Gastroesophageal sphincter (tissue), 4 donors: ENCODE measurements at places on chromosomes 6 and 20.

- ATAC-seq, result no peak
Measured at GRCh38 chr6:92710048-92710447, 709.3 kb downstream of the EPHA7 start.

- no peak for ATAC-seq
Measured at GRCh38 chr20:17499041-17499440, 32.1 kb downstream of the BFSP1 start.

DNA sequence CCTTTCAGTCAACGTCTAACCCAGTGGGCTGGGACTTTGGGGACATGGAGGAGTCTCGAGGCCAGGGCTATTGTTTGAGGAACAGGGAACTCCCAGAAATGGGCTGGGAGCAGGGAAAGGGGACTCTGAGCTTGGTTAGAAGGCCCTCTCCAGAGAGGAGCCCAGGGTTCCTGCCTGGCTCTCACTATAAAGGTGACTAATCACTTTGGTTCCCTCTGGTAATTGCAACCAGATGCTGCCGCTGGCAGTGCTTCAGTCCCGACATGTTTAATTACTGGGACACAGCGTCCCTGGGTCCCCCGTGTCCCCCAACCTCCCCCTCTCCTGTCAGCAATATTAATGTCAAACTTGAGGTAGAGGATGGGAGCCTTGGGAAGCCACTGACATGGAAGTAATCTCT, 5.0 kb upstream of the GDF5 start:
- ATAC-seq, result no peak

DNA sequence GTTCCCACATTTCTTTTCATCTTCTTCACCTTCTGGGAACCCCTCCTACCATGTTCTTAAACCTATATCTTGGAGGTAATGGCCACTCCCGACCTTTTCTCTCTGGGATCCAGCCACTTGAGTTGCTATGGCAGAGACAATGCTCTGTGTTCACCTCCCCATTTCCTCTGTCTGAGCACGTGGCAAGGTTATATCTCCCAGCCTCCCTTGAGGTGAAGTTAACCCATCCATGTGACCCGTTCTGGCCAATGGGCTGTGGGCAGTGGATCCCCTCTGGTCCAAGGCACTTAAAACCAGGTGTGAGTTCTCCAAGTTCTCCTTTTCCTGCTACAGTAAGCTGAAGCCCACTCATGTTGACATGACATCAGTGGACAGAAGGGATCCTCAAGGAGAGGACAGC, 261.4 kb downstream of the LRFN2 start:
- no peak for ATAC-seq

GRCh38 chr6:159351707-159352106, 182.5 kb downstream of the FNDC1 start:
- no peak for ATAC-seq

DNA sequence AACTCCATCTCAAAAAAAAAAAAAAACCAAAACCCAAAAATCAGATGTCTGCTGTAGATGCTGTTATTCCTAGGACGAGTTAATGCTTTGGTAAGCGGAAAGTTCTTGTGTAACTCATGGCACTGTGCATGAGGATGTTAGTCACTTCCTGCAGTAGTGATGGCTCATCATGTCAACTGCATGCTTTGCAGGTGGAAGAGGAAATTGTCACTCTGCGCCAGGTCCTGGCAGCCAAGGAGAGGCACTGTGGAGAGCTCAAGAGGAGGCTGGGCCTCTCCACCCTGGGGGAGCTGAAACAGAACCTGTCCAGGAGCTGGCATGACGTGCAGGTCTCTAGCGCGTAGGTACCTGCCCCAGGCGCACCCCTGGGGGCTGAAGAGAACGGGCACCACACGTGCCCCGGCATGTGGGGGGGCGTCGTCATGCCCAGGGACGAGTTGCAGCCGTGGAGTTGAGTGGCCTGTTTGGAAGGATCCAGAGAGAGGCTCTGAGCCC, 8.5 kb downstream of the TPD52L2 start:
- peak; percentile 83 for ATAC-seq

- no peak for ATAC-seq
Measured at GRCh38 chr6:5936631-5937030, 70.1 kb downstream of the NRN1 start.

DNA sequence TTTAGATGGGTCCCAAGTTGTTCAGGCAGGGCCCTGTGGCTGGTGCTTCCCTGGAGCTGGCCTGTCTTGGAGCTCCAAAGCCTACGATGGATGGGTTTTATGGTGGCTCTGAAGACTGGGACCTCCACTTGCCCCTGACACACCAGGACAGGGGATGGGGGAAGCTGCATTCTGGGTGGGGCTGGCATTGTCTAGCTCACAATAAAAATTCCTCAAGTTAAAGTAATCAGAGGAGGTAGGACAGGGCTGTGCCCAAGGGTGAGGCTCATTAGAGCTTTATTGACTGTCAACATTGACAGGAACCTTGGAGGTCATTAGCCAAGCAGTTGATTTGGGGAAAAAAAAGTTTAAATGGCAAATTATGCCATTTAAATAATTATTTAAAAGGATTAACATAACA, 35.7 kb downstream of the TFAP2C start:
- no peak for ATAC-seq

DNA sequence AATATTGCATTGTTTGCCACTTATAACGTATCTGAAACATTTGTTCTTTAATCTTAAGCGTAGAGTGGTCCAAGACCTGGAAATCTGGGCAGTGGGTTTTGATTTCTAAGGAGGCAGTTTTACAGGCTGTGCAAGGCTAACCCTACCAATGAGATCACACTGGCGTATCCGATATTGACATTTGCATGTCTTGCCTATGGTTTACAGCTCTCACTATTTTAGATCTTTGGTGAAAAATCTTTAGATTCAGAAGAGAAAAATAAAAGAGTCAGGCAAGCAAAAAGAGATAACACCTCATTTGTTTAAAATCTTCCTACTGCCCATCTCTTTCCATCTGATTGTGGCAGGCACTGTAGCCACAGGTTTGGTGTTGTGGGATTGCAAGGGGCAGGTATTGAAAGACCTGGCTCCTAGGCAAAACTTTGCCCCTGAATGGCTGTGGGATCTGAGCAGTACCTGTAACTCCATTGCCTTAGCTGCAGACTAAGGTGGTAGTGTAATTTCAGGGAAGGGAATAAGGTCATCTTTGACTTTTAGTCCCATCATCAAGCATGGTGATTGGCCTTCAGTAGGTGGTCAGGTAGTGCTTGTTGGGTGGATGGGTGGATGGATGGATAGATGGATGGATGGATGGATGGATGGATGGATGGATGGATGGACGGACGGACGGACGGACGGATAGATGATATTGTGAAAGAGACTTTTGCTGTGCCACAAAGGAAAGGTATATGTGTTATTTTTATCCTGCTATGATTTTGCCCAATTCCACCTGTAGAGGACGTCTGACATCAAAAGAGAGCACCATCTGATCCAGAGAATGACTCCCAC, 1.9 kb downstream of the TNFAIP3 start:
- no peak for ATAC-seq

DNA sequence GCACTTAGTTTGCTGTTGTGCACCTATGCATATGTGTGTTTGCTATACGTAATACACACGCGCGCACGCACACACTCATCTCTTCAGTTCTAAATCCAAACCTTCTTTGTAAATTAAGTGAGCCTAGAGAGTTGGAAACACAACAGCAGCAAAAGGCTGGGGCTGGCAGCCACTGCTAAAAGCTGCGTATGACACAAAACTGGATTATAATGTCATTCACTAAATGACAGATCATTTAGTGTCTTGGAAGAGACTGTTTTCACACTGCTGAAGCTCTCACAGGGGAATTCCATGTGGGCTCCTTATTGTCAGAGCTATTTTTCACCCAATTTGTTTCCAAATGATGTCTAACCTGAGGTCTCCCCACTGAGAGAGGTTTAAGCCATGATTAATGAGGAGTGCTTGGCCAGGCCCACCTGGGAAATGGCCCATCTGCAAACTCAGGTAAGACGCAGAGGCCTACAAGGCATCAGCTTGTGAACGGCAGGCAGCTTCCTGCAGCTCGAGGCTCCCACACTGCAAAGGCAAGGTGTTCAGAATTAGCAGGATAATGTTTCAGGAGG, 94.2 kb downstream of the OLIG3 start:
- ATAC-seq, result no peak

- no peak for ATAC-seq
Measured at GRCh38 chr6:55319961-55320695, 7.1 kb upstream of the GFRAL start.

GRCh38 chr6:11662323-11662722, 116.3 kb downstream of the ADTRP start:
- no peak for ATAC-seq

GRCh38 chr6:116779573-116780164, 14.2 kb upstream of the FAM162B start:
- ATAC-seq, result no peak

DNA sequence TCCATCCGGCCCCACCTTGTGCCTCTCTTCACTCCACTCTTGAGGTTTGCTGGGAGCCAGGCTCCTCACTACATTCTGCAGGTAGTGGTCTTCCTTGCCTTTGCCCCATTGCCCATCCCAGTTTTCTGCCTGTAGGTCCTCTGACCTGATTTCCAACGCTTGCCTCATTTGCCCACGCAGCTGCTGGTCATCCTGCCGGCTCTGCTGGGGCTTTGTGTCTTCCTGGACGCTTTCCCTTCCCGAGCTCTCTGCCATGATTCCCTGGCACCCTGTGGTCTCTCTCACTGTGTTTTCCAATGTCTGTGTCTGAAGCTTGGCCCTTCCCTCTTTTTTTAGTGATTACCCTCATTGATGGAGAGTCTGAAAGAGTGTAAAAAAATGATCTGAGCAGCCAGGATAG, 451.6 kb downstream of the UTRN start:
- no peak for ATAC-seq

DNA sequence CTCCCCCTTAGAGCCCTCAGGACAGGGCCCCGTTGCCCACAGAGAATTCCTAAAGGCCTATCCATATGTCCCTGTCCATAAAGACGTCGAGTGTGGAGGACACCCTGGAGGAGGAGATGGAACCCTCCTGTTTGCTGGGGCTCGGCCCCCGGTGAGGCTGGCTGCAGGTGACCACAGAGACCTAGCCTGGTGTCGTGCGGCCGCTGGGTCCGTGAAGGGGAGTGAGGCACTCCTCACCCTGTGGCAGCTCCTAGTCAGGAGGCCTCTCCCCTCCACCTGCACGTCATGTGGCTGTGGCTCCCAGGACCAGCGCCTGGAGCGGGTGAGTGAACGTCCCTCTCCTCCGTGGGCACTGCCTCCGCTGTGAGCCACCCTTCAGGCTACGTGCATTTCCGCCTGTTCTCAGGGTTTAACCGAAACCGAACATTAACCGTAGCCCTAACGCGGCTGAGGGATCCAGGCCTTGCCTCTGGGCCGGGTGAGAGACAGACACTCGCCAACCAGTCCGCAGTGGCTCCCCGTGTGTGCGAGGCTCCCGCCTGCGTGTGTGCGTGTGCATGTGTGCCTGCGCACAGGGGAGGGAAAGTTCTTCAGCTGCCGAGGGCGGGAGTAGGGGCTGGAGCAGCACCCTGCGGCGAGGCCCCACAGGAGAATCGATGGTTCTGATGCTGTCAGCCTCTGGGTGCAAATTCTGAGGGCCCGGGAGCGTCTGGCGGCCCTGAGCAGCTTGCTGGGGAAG, 5.9 kb upstream of the TCEA2 start:
- no peak for ATAC-seq

- no peak for ATAC-seq
Measured at GRCh38 chr6:155473741-155474140, 18.1 kb upstream of the NOX3 start.

- no peak for ATAC-seq
Measured at GRCh38 chr6:8446391-8446790, 11.0 kb upstream of the SLC35B3 start.

GRCh38 chr20:4864311-4864752, 137.0 kb downstream of the SLC23A2 start:
- ATAC-seq, result no peak

DNA sequence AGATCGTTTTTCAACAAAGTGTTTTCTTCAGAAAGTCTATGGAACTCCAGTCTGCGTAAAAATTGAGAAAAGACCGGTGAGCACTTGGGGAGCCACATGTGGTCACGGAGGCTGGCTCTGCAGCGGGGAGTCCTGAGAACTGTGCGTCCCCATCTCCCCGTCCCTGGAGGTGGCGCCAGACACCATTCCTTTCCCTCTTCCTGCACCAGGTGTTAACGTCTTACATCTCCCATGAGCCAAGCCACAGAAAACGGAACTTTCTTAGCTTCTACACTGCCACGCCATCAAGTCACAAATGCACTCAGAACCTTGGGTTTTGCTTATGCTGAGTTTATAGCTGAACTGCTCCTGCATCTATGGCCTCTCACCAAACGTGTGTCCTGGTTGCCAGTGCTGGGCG, 62.6 kb downstream of the GINS1 start:
- ATAC-seq, result no peak

- ATAC-seq, result peak; percentile 66
Measured at GRCh38 chr6:6407071-6407741, 86.7 kb upstream of the F13A1 start.

DNA sequence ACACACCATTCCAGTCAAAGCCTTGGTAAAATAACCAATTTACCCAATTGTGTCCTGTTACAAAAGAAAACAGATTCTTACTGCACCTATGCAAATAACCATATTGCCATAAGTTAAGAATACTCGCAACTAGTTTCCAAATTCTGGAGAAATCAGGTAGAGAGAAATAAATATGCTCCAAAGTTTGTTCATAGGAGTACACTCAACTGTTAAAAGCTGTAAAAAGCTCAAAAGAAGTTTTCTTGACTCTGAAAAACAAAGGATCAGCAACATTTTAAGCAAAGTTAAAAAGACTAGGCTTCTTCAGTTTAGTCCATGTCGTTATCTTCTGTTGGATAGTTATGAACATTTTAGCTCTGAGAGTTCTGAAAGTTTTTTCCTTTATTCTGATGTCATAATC, 48.0 kb downstream of the CEP85L start:
- no peak for ATAC-seq

GRCh38 chr20:11001764-11002540, 328.2 kb upstream of the JAG1 start:
- no peak for ATAC-seq

DNA sequence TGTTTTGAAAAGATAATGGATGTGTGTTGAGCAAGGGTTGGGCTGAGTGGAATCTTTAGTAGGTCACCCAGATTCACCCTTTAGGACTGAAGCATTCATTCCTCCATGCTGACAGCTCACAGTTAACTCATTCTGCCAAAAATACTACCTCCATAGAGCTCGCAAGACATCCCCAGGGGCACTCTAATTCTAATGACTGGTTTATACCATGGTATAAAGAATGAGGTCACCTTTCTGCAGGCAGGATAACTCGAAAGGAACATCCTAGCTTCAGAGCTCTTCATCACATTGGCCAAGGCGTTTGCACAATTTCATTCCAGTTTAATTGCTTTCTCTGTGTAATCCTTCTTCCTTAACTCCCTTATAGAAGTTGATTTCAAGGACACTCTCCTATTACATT, 1257.2 kb upstream of the EYS start:
- no peak for ATAC-seq

DNA sequence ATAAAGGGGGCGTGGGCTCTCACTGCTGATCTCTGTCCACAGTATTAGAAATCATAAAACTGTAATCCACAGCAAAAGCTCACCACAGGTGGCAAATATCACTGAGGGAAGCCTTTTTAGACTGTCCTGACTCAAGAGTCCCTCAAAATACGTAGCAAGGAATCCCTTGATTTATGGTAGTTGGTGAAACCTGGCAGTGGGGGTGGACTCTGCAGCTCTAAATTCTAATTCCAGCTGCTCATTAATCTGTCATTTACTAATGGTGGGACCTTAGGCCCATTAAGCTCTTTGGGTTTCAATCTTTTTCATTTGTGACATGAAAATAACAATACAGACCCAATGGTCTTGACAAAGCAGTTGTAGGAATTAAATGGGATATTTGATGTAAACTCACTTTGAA, 32.3 kb downstream of the GMDS start:
- ATAC-seq, result no peak
